Diencephalon (tissue), 1 donor: ENCODE measurements at places on chromosomes 3 and 15. TPM values are rescaled to one million over a fixed set of nuclear protein-coding genes. Genes with fewer than 3 reads are reported as not detected.

The PIGZ gene
- total RNA-seq = 5.1 TPM

The RHCG gene
- total RNA-seq = 1.8 TPM

The TRPM1 gene
- not detected for total RNA-seq

The TXNRD3 gene
- total RNA-seq = 15.7 TPM

The GLT8D1 gene
- 74.3 TPM for total RNA-seq

The IL5RA gene
- 11.1 TPM for total RNA-seq

The P2RY13 gene
- 3.5 TPM for total RNA-seq

The PLA1A gene
- total RNA-seq = 0.23 TPM

The WDR82 gene
- total RNA-seq = 162 TPM

The LHFPL4 gene
- 55.1 TPM for total RNA-seq

The DPPA4 gene
- 2.1 TPM for total RNA-seq

The UBA7 gene
- total RNA-seq = 8.3 TPM

The SCAANT1 gene
- total RNA-seq = not detected

The NANOGP8 gene
- 0.69 TPM for total RNA-seq

The LMCD1 gene
- total RNA-seq = 4.6 TPM

The KLHL40 gene
- total RNA-seq = 0.23 TPM

The EXOSC7 gene
- 29.5 TPM for total RNA-seq

The MYO5A gene
- total RNA-seq = 190 TPM

The DLG1 gene
- 105 TPM for total RNA-seq

The CSTA gene
- total RNA-seq = 1.4 TPM

The FETUB gene
- total RNA-seq = not detected

The CCDC39 gene
- total RNA-seq = 3.9 TPM

The IL12A gene
- total RNA-seq = 1.4 TPM

The CYP8B1 gene
- not detected for total RNA-seq

The MEF2A gene
- 70.8 TPM for total RNA-seq

The GHSR gene
- 0.69 TPM for total RNA-seq

The LIPC gene
- total RNA-seq = not detected

The TBL1XR1 gene
- 247 TPM for total RNA-seq

The ABCF3 gene
- 72.2 TPM for total RNA-seq

The ROPN1B gene
- total RNA-seq = 3.2 TPM

The ACP3 gene
- 1.2 TPM for total RNA-seq

The TF gene
- 9.2 TPM for total RNA-seq
